ENCODE measurements at places on chromosomes 6 and 20.

DNA sequence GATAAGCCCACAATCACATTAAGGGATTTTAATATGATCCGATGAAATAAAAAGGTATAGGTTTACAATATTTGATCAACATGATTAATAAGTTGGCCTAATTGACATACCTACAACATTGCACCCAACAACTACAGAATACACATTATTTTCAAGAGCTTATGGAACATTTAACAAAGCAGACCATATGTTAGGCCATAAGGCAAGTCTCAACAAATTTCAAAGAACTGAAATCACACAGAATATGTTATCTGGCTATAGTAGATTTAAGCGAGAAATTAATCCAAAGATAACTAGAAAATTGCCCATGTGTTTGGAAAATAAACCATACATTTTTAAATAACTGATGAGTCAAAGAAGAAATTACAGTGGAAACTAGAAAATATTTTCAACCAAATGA, 126.0 kb upstream of the KCNG1 start:
- no peak for DNase-seq

DNA sequence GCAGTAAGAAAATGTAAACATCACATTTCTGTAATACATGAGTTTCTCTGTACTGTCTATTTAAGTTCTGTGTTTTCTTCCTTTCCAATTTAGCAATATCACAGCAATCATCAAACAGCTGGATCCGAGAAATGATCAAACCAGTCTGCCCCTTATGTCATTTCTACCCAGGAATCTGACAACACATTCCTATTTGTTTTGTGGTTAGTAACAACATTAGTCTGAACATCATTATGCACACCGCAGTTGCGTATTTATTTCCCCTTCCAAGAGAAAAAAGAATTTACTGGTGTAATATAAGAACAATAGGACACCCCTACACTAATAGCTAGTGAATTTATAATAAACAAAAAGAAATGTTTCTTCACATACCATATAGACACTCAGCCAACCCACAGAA, 179.5 kb downstream of the BTBD9 start:
- DNase-seq = no peak

DNA sequence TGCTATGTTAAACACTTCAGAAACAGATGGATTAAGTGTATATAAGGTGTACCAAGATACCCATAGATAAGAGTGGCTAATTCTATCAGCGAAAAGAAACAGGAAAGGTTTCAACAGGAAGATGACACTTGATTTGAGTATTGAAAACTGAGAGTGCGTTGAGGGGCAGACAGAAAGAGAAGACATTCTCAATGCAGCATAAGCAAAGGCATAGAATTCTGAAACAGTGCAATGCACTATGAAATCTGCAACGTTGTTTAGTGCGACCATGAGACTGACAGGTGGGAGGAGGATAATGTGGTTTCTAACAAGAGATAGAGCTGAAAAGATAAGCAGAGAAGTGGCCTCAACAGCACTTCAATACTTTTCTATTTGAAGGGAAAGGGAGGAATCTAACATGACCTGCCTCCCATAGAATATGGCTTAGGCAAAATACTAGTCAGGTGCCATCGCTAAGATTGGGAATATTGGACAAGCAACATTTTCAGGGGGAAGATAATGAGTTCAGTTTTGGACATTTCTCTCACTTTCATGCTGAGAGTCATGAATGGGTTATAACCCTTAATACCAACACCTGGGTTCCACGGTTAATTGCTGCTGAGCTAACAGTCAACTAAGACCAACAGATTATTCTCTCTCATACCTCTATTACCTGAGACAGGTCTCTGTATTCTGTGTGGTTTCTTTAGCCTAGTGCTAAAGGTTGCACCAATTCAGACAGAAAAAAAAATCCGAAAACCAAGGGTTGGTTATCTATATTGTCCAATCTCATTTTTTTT, 312.9 kb upstream of the ARID1B start:
- DNase-seq = no peak

DNA sequence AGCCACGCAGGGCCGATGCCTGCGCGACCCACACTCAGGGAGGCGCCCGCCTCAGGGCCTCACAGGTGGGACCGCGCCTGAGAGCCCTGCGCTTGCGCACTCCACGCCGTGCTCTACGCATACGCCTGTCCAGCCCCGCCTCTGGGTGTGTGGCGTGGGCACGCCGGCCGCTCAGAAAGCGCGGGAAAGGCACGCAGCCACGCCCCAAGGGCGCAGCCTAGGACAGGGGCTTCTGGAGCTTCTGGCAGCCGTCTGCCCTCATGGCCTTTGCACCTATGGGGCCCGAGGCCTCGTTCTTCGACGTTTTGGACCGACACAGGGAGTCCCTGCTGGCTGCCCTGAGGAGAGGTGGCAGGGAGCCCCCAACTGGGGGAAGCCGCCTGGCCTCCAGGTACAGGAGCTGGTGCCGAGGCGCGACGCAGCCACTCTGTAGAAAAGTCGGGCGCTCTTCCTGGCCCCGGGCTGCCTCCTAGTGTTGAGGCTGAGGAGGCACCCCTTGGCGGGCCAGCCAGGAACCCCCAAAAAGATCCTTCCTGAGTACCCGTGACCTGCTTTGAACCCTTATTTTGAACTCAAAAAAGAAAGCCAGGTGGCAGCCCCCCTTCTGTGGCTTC, at the start of gene SPO11:
SPO11 (plus strand) TSS at position 196 of the 614 bp plus-strand sequence; CDS start at position 261, 65 bp downstream.
- no peak for DNase-seq

DNA sequence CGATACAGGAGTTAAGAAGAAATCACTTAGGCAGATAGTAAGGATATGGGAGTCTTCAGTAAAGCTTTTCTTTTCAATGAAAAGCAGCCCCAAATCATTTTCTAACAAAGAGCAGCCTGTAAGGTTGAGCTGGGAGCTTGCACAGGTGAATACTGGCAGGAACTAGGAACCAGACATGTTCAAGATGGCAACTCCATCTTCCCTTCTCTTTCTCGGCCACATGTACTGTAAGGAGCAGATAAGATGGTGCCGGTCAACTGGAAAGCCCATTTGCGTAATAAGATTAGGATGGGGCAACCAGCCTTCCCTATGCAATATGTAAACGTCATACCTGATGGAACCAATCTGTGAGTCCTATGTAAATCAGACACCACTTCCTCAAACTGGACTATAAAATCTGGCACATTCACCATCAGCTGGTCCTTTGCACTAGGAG, 46.2 kb upstream of the RNGTT start:
- DNase-seq = no peak

DNA sequence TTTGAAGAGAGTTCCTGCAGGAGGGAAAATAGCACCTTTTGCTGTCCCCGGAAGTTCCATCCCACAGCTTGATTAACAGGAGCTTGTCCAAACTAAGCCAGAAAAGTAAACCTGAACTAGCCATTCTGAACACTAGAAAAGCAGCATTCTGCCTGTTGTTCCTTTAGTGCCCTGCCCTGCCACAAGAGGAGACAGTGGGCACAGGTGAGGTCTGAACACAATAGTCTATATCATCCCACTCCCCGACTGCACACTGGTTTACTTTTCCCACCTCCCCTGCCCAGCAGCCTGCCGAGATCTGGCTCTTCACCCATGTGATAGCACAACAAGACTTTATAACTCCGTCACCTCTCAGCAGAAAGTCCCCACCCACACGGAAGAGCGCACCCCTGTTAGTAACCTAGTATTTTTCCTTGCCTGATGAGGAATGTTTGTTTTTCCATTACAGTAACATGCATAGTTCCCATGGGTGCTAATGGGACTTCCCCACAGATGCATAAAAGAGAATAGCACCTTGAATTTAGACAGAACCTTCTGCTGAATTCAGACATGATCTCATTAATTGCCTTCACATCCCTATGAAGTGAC, 59.7 kb downstream of the TFAP2A start:
- no peak for DNase-seq

- DNase-seq = no peak
These were observed 26.5 kb upstream of the BTBD3 start for GRCh38 chr20:11891077-11891775.

DNA sequence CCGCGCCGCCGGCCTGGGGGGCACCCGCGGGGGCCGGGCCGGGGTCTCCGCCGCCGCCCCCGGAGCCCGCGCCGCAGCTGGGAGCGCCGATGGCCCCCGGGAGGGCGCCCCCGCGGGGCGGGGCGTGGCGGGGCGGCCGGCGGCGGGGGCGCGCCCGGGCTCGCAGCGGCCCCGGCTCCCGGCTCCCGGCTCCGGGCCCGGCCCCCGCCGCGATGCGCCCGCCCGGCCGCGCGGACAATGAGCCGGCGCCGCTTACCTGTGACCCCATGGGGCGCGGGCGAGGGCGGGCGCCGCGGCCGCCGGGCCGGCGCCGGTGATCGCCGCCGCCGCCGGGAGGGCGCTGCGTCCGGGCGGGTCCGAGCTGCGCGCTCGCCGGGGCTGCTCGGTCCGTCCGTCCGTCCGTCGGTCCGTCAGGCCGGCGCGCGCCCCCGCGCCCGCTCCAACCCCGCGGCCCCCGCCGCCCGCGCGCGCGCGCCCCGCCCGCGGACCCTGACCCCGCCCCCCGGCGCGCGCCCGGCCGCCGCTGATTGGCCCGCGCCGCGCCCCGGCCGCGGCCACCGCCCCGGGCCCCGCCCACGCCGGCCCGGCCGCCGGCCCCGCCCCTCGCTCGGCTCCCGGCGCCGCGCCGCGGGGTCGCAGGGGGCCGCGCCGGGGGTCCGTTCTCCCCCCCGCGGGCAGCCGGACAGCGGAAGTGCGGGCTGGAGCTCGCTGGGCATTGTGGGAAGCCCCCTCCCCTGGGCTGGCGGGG, at the start of gene ZBTB46:
ZBTB46 (minus strand) TSS at position 424 of the 748 bp plus-strand sequence. CDS start 40,507 bp downstream, outside the sequence.
- no peak for DNase-seq

GRCh38 chr6:153852034-153852433, 187.0 kb upstream of the OPRM1 start:
- DNase-seq = no peak

- no peak for DNase-seq
These were observed 27.3 kb downstream of the DTD1 start for GRCh38 chr20:18615020-18615650.

DNA sequence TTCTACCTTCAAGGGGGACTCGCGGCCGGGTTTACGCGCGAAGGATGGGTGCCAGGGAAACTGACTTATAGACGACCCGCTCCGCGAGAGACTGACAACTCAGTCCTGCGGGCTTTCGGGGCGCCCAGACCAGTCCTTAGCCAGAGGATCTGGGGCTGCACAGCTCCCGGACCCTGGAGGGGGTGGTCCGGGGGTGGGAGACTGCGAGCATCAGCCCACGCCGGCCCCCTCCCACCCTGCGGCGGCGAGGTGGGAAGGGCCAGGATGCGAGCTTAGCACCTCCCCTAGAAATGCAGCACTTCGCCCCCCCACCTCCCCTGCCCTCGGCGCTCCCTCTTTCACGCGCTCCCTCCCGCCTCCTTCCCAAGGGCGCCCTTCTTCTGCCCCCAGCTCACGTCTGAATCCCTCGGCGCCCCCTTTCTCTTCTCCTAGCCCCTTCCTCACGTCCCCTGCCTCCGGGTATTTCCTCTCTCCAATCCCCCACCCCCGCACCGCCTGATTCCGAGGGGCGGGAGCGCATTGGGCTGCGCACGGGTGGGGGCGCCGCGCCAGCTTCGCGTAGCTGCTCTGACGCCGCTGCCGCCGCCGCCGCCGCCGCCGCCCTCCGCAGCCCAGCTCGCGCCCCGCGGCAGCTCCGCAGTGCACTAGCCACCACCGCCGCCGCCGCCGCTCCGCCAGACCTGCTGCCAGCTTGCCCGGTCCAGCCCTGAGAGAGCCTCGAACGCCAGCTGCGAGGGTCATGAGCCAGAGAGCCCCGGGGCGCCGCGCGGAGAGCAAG, at the start of gene SLC32A1:
SLC32A1 (plus strand) TSS at position 639 of the 778 bp plus-strand sequence. CDS start 239 bp downstream, outside the sequence.
- DNase-seq = no peak

DNA sequence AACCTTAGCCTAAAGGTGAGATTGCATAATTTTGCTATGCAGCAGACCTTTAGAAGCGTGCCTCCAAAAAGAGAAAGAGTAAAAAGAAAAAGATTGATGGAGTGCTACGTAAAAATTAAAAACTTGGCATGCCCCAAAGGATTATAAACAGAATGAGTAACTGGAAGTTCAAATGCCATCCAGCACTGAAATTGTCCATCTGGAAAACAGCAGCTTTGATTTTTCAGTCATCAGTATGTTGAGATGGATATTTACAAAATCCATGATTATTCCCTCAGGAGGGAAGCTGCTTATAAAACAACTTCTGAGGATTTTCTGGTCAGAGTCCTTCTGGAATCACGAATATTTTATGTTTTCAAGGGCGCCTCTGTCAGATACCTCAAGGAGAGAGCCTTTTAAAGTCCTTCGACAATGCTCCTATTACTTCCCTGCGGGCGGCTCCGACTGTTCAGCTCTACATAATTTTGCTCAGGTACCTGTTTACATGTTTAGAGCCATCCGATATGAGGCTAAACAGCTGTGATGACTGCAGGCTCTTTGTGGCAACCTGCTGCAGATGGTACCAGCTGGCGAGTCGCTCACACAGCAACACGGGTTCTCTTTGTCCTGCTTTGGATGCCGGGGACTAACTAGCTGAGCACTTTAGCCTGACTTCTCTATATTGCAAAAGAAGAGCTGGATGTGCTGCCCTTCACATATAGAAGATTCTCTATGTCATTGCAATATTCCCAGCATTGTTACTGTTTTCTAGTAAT, 83.3 kb downstream of the RCAN2 start:
- no peak for DNase-seq

GRCh38 chr20:642398-643174, 10.4 kb downstream of the SRXN1 start:
- DNase-seq = no peak

DNA sequence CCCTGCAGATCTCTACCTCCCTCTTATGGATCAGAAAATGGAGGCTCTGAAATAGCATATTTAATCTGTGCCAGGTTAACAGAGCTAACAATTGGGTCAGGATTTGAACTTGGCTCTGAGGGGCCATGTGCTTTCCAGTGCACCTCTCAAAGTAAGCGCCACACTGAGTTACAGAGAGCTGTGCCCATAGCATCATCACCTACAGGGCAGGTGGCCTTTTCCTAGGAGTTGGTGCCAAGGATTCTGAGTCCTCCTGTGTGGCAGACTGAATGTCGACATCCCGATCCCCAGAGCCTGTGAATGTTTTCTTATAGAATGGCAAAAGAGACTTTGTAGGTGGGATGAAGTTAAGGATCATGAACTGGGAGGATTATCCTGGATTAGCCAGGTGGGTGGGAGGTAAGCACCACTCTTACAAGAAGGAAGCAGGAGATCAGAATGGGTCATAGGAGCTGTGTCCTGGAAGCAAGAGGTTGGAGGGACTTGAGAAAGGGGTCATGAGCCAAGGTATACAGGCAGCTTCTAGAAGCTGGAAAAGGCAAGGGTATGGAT, 68.0 kb upstream of the TBC1D7 start:
- DNase-seq = no peak

DNA sequence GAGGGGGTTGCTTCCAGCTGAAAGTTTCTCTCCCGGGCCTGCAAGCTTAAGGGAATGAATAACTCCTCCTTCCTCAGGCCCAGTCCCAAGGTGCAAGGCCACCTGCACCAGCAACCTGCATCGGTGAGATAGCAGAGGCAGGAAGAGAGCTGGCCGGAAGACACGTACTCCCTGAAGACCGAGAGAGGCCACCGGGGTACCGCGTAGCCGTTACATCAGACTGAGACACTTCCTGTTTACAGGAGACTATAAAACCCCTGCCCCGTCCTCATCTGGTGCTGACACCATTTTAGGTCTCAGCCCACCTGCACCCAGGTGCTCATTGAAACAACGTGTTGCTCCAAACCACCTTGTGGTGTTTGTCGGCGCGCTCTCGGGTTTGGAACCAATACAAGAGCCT, 60.5 kb upstream of the PRND start:
- DNase-seq = no peak

- no peak for DNase-seq
These were observed 14.1 kb downstream of the MCHR2 start for GRCh38 chr6:99979953-99980352.

GRCh38 chr6:163392533-163392932, 22.0 kb upstream of the QKI start:
- no peak for DNase-seq

- no peak for DNase-seq
These were observed 556 bp downstream of the PANK2 start for GRCh38 chr20:3889489-3890397.

Measured in cortex of kidney (tissue), 1 donor.